ENCODE measurements at places on chromosomes 6 and 20.

DNA sequence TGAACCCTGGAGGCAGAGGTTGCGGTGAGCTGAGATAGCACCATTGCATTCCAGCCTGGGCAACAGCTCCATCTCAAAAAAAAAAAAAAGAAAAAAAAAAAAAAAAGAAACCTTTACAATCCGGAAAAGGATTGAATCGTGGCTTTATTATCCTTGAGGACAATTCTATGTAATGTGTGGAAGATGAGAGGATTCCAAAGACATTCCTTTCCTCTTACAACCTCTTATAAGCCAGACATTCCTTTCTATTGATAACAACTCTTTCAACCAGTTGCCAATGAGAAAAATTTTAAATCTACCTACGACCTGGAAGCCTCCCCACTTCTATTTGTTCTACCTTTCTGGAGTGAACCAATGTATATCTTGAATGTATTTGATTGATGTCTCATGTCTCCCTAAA lies 91.2 kb upstream of the EEF1E1 start:
- DNase-seq: no peak

GRCh38 chr6:7544597-7544996 lies 3.1 kb downstream of the DSP start:
- DNase-seq: no peak

- DNase-seq: no peak
These were observed 77.1 kb downstream of the SOD2 start for GRCh38 chr6:159615918-159616317.

GRCh38 chr6:41692080-41692675 lies 43.2 kb downstream of the TFEB start:
- DNase-seq: no peak

GRCh38 chr6:147538821-147539220 lies 30.3 kb downstream of the SAMD5 start:
- no peak for DNase-seq

DNA sequence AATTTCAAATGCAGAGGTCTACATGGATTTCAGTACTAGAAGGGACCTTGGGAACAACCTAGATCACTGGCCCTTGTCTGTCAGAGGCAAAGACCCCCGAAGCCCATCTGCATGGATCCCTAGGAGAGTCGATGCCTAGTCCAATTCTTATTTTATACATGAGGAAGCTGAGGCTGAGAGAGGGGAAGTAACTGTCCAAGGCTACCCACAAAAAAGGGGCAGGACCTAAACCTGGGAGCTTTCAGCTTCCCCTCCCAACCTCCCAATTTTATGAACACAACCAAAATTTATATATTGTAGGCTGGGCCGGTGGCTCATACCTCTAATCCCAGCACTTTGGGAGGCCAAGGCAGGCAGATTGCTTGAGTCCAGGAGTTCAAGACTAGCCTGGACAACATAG lies 73.2 kb downstream of the TRERF1 start:
- DNase-seq: no peak

- DNase-seq: no peak
These were observed 269.3 kb downstream of the ARHGAP18 start for GRCh38 chr6:129440691-129441090.

DNA sequence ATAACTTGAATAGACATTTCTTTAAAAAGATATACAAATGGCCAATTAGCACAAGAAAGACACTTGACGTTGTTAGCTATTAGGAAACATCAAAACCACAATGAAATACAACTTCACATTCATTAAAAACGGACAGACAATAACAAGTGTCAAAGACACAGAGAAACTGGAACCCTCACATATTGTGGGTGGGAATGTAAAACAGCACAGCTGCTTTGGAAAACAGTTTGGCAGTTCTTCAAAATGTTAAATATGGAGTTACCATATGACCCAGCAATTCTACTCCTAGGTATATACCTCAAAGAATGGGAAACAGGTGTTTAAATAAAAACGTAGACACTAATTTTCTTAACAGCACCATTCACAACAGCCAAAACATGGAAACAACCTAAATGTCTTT lies 100.5 kb upstream of the SLC22A23 start:
- DNase-seq: no peak

DNA sequence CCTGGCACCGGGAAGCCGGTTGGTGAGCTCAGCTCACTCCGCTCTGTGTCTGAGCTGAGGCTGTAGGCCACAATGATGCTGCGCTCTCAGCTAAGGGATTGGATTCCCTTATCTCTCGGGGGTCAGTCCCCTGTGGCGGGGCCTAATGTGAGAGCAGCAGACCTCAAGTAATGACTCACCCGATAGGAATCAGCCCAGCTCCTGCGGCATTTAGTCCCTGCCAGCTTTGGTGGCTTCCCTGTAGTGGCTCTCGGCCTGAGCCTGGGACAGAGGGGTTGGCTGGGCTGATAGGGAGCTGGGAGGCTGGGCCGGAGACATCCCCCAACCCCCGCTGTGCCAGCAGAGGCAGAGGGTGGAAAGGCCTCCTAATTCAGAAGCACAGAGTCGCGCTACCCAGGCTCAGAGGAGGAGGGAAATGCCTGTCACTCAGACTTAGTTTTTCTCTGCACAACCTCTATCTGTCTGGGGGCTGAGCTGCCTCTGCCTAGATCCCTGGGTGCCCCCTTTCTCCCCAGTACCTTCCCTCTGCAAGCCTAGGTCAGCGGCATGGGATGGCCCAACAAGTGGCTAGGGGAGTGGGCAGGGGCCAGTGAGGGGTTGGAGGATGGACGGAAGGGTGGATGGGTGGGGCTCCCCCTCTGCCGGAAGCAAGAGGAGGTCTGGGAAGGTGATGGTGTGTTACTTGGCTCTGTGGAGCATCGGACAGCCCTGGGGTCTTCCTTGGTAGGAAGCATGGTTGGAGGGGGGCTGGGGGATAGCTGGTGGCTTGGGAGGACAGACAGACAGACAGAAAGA lies 92.2 kb downstream of the CDH22 start:
- no peak for DNase-seq

DNA sequence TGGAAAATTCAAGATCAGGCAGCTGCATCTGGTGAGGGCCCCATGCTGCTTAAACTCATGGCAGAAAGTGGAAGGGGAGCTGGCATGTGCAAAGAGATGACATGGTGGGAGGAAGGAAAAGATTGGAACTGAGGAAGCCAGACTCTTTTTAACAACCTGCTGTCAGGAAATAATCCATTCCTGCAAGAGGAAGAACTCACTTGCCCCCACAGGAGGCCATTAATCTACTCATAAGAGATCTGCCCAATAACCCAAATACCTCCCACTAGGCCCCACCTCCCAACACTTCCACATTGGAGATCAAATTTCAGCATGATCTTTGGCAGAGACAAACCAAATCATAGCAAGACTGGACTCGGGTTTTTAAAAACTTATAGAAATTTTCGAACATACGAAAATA lies 200.5 kb upstream of the KCNQ5 start:
- no peak for DNase-seq

- DNase-seq: peak; percentile 29
These were observed 65.0 kb upstream of the EEF1A1 start for GRCh38 chr6:73585566-73586415.

- DNase-seq: peak; percentile 69
These were observed 129.2 kb upstream of the PRND start for GRCh38 chr20:4592316-4593148.

DNA sequence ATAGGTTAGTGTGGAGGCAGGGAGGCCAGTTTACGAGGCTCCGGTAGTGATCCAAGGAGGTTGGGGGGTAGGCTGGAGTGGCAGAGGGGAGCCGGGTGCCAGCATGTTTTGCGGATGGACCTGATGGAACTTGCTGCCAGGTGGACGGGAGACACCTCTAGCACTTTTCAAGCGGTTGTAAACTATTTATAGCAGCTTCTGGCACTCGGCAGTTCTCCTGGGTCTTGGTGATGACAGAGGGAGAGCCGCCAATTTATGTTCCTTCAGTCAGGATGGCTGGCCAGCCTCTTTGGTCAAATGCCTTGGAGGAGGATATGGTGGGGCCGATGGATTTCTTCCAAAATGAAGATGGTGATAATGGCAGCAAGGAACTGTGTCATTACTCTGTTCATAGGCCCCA lies 28.8 kb downstream of the TFAP2C start:
- no peak for DNase-seq

- no peak for DNase-seq
These were observed 19.1 kb downstream of the XRN2 start for GRCh38 chr20:21322083-21322710.

- DNase-seq: peak; percentile 44
These were observed 22.3 kb upstream of the SAYSD1 start for GRCh38 chr6:39137245-39137644.

GRCh38 chr20:60242836-60243505 lies 284.7 kb downstream of the CDH26 start:
- DNase-seq: no peak

GRCh38 chr20:21251278-21251677 lies 51.9 kb upstream of the XRN2 start:
- DNase-seq: peak; percentile 8

- no peak for DNase-seq
These were observed 135.8 kb upstream of the AFDN start for GRCh38 chr6:167690931-167691330.

GRCh38 chr6:161215193-161215592 lies 58.7 kb downstream of the AGPAT4 start:
- DNase-seq: no peak

DNA sequence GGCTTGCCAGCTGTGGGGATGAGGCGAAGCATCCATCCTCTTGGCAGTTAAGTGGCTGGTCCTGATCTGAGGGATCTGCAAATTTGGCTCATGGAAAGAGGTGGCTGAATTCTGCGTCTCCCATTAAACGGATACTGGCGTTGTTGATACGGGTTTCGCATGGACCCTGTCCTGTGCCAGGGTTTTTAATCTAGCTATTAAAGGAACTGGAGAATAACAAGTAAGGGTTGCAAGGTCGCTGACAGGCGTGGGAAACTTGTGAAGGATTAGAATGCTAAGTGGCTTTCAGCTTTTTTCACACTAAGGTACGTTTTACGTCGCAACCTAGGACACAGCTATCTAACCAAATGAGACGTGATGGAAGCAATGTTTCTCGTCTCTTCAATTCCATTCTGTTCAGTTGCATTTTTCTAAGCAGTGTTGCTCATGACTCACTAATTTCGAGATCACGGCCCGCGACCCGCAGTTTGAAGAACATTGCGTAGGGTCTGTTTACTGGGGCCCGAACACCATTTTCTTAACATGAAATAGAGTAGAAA lies 852 bp downstream of the GMNN start:
- DNase-seq: peak; percentile 25

DNA sequence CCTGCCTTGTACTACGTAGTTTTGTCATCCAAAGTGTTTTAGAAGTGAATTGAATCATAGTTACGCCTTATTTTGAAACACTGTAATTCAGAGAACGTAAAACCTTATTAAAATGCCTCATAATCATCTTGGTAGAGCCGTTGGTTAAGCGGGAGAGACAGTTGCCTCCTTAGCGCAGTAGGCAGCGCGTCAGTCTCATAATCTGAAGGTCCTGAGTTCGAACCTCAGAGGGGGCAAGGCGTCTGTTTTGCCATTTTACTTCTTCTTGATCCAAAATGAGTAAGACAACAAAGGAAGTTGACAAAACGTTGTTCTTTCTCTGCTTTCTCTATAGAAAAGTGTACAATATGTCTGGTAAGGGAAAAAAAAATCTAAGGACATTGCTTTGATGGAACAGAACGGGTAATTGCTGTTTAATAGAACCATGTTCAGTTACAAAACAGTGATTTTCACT lies 20.7 kb upstream of the TRIM27 start:
- peak; percentile 79 for DNase-seq

DNA sequence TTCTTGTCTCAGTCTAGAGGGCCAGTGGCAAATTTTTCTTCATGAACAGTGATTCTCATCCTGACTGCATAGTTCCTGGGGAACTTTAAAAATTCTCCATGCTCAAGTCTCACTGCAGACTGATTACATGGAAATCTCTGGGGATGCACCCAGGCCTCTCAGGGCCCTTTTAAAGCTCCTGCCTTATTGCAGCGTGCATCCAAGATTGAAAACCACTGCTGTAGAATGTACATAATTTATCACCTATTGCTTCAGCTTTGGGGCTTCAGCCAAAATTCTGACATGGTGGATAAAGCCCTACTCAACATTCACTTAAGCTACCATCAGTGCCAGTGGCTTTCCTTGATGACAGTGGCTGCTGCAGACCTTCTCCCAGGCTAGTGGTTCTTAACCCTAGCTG lies 143.8 kb downstream of the BTBD3 start:
- no peak for DNase-seq

- no peak for DNase-seq
These were observed 181.1 kb downstream of the ASCC3 start for GRCh38 chr6:100700009-100700408.

GRCh38 chr20:35491823-35492222 lies 36.4 kb downstream of the CEP250 start:
- no peak for DNase-seq

DNA sequence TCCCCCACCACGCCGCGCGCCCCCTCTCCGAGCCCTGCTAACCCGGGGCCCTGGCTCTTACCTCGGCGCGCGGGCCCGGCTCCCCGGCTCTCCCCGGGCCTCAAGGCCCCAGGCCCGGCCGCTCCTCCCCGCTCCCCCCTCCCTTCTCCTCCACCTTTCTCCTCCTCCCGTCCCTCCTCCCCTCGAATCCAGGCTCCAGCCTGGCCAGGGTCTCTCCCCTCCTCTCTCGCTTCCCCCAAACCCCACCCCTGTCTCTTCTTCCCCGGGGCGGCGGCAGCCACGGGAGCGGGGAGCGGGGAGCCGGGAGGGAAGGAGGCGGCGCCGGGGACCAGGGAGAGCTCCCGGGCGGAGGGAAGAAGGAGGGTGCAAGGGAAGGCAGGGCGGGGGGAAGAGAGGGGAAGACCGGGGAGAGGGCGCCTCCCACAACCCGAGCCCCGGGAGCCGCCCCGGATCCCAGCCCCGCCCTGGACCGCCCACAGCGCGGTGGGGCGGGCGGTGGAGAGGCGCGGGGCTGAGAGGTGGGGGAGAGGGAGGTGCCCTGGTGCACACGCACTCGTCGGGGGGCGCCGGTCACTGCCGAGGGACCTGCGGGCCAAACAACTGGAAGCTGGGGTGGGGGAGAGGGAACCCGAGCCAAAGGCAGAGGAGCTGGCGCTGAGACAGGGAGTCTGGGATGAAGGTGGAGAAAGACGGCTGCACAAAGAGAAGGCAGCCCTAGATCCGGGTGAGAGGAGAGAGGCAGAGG lies at the start of gene GABBR1:
GABBR1 (minus strand) TSS at position 395 of the 745 bp plus-strand sequence. CDS start 798 bp downstream, outside the sequence.
- DNase-seq: peak; percentile 78

DNA sequence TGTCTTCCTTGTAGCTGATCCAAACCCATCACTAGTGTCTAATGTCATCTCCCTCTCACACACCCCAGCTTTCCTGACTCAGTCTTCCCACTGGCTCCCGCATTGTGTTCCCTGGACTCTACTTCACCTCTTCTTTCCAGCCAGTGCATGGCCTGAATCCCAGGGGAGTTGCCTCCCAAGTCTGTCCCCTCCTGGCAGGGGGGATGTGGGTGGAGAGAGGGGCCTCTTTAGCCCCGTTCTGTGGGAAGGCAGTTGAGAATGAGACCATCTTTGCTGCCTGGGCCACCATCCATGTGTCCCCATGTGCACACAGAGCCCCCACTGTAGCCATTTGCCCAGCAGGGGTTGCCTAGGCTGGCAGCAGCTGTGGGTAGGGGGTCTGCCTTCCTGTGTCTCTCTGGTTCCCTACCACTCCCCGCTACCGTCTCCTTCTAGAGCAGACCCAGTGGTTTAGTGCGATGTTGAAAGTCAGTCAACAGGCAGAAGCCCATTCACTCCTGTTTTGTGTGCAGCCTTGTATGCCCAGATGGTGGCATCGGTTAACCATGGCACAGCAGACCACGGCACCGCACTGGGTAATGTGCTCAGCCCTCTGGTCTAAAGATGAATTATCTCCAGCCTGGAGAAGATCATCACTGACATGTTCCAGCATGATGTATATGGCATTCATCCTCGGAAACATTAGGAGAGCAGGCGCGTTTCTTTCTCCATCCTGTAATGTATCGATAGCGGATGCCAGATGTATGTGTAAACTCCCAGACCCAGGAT lies 178.8 kb upstream of the SNX9 start:
- DNase-seq: peak; percentile 24

Measured in activated T-cell treated with anti-CD3 and anti-CD28 coated beads, Interleukin-2, amount 50 U/mL, for 72 hours (primary cell).